Adrenal gland (tissue), 19 donors: ENCODE measurements at places on chromosomes 6 and 20. TPM values are rescaled to one million over a fixed set of nuclear protein-coding genes. Genes with fewer than 3 reads are reported as not detected.

Gene PTCRA
- not detected for total RNA-seq

Gene MYB
- total RNA-seq = 0.17 TPM

GRCh38 chr6:19413323-19413722, 423.8 kb upstream of the ID4 start:
- H3K4me3 ChIP-seq = no peak overlapping the region
- H3K27ac ChIP-seq = no peak overlapping the region
- no peak for DNase-seq
- H3K4me1 ChIP-seq = no peaks in the 10 kb centered on the region
- no peaks in the 10 kb centered on the region for H3K36me3 ChIP-seq

- DNase-seq = no peak
- H3K27me3 ChIP-seq = peaks cover 61% of the 10 kb centered on the region
- no peak overlapping the region for H3K4me3 ChIP-seq
- no peaks in the 10 kb centered on the region for H3K4me1 ChIP-seq
Measured at GRCh38 chr20:56924292-56925081, 295.4 kb downstream of the TFAP2C start.

GRCh38 chr6:12952318-12952717, 235.8 kb downstream of the PHACTR1 start:
- no peak overlapping the region for H3K4me3 ChIP-seq
- peaks cover 5% of the 10 kb centered on the region for H3K27me3 ChIP-seq
- H3K4me1 ChIP-seq = no peaks in the 10 kb centered on the region
- DNase-seq = no peak
- no peak overlapping the region for H3K27ac ChIP-seq

GRCh38 chr20:13530146-13530545, 108.6 kb downstream of the TASP1 start:
- H3K4me3 ChIP-seq = no peak overlapping the region
- H3K4me1 ChIP-seq = no peaks in the 10 kb centered on the region
- no peak overlapping the region for H3K27ac ChIP-seq
- no peaks in the 10 kb centered on the region for H3K36me3 ChIP-seq
- no peaks in the 10 kb centered on the region for H3K27me3 ChIP-seq

- DNase-seq = no peak
- no peak overlapping the region for H3K27ac ChIP-seq
- no peaks in the 10 kb centered on the region for H3K4me1 ChIP-seq
Measured at GRCh38 chr6:70241031-70241430, 61.9 kb downstream of the COL9A1 start.

- H3K4me1 ChIP-seq = peaks cover 7% of the 10 kb centered on the region
- H3K27me3 ChIP-seq = peaks cover 20% of the 10 kb centered on the region
- DNase-seq = no peak
- H3K27ac ChIP-seq = no peak overlapping the region
Measured at GRCh38 chr6:39051399-39052122, 3.0 kb downstream of the GLP1R start.

GRCh38 chr20:60509407-60509806, 551.2 kb downstream of the CDH26 start:
- no peak for DNase-seq
- no peaks in the 10 kb centered on the region for H3K36me3 ChIP-seq
- no peaks in the 10 kb centered on the region for H3K27me3 ChIP-seq
- H3K27ac ChIP-seq = no peak overlapping the region
